Stimulated activated CD4-positive, alpha-beta T cell treated with anti-CD3 and anti-CD28 coated beads, TNF-alpha, amount 100 ng/mL, for 1 hour (primary cell): ENCODE measurements at places on chromosomes 5 and 9.

DNA sequence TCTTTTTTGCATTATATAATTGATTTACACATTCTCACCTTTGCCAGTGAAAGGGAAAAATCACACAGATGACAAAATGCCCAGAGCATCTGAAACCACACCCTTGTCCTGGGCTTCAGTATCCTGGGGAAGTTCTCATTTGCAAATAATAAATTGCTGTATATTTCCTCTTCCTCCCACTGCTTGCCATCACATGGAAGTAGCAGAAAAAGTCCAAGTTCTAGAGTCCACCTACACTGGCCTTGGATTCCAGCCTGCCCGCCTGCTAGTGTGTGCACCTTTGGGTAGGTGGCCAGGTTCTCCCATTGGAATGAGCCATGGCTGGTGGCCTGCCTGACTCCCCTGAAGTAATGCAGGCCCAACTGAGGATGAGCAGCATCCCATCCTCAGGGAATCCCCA lies 149.4 kb downstream of the GADD45G start:
- no peak for DNase-seq

DNA sequence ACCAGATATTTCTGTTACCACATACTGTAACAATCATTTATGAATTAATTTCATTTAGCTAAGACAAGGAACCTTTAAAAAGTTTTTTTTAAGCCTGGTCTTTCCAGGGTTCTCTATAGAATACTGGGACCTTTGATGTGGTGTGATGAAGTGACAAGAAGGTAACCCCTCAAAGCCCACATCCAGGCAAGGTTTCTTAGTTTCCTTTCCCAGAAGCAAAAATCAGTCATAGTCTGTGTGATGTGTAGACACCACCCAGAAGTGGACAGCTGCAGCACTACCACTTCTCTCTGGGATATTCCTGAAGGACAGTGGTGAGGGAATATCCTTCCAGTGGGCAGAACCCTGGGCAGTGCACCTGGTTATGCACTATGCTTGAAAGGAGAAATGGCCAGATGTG lies 115.6 kb downstream of the TTC39B start:
- no peak for DNase-seq

- no peak for DNase-seq
Measured at GRCh38 chr9:114161513-114161912, 6.2 kb downstream of the COL27A1 start.

DNA sequence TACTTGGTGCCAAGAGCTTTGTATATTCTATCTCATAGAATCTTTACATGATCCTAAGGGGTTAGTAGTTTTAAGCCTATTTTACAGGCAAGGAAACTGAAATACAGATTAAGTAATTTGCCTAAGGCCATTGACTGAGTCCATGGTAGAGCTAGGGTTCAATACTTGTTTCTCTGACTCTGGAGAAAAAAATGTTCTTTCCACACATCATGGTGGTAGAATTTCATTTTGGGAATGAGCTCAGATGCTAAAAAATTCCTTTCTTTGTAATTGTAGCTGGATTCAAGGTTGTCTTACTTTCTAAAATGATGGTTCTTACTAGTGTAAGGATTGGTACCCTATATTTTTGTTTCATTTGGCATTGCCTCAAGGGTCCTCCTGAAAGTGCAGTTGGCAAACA lies 86.0 kb downstream of the ANKRD55 start:
- no peak for DNase-seq

DNA sequence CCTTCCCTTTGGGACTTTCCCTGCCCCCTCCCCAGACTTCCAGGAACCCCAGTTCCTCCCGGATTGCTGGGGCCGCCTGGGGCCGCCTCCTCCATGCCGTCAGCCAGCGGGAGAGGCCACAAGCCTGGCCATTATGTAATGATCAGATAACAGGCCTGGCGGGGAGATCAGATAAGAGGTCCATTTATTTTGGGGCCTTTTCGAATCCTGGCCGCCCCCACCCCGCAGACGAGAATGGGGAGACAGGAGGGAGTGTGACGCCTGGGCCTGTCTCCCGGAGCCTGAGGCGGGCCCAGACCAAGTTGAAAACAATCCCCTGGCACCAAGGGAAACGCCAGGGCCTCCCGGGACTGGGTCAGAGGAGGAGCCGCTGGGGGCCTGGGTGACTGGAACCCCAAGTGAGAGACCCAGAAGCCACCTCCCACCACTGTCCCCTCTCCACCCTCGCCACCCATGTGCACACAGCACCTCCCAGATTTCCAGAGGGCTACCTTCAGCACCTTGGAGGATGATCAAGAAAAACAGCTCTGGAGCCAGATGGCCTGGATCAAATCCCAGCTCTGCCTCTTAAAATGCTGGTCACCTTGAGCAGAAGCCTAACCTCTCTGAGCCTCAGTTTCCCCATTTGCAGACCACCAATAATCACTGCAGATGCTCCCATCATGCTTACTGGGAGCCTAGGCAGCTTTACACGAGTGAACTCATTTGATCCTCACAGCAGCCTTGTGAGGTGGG lies 7.8 kb downstream of the ENG start:
- DNase-seq: no peak

- no peak for DNase-seq
Measured at GRCh38 chr5:157671592-157672330, 428 bp downstream of the C5orf52 start.

- no peak for DNase-seq
Measured at GRCh38 chr5:138677782-138678181, 75.4 kb upstream of the CTNNA1 start.

DNA sequence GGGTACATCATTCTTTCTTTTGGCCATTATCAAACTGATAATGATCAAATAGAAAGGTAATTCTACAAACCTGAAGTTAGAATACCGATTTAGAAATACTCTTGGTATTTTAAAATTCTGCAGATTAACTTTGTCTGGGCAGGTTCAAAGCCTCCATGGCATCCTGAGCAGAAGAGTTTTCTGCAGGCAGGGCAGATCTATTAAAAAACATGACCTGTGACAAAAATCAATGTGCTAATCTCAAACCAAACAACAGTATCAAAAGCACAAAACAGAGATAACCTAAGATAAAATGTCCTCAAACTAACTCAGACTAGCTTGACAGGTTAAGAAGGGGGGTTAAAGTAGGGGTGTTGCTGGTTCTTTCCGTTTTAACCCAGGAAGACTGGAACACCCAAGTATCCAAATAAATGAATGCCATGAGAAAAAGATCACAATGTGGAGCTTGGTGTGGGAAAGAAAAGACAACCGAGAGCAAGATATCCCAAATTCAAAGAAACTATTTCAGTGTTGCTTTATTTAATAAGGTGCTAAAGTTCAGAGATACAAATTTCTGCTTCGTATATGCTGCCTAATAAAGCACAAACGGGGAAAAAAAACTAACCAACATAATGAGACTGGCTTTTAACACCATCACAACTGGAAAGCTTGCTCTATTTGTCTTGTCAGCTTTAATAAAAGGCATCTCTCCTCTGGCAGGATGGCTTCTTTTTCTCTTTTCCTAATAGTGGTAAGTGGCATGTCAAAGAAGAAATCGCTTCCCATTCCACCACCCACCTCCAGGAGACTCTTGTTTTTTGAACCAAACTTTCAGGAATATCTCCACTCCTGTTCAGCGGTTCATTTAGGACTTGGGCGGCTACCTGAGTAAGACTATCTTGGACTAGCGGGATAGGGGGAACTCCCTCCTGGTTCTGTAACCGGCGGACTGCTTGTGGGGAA lies 2.3 kb downstream of the EFNA5 start:
- DNase-seq: no peak

- DNase-seq: no peak
Measured at GRCh38 chr5:130168211-130168610, 263.9 kb downstream of the CHSY3 start.

DNA sequence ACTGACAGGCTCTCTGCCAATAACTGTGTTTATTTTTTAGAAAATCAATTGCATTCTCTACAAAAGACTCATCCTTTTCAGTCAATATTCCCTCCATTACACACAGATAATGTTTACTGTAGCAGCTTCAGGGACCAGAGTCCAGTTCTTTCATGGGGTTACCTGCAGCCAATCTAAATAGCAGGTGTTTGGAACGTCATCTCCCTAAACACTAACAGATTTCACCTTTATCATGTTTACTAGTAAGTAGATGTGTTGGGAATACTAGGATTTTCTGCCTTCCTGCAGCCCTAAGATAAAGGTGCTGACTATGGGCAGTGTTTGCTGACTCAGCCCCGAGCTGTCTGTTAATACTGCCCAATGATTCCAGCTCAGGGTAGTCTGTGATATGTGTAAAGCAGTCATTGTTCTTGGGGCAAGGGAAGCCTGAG lies 447.0 kb downstream of the KIF4B start:
- DNase-seq: no peak

DNA sequence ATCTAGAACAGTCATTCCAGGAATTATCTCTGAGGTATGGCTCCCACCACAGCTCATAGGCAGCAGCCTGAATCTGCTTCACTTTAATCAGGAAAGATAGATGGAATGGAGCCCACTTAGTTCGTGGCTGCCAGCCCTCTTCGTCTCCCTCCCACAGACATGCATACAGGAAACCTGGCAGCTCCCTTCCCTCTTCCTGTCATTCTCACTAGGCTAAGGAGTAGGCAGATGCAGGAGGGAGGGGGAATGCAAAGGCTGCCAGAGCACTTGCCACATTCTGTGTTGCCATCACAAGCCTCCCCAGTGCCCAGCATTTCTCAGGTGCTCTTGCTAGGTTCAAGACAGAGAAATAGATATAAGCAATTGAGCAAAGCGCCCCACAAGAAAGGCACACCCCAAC lies 378.9 kb downstream of the ELAVL2 start:
- DNase-seq: no peak

GRCh38 chr5:90645024-90645610 lies 86.5 kb downstream of the ADGRV1 start:
- DNase-seq: no peak

GRCh38 chr9:30970186-30970585 lies 1414.3 kb upstream of the ACO1 start:
- no peak for DNase-seq

DNA sequence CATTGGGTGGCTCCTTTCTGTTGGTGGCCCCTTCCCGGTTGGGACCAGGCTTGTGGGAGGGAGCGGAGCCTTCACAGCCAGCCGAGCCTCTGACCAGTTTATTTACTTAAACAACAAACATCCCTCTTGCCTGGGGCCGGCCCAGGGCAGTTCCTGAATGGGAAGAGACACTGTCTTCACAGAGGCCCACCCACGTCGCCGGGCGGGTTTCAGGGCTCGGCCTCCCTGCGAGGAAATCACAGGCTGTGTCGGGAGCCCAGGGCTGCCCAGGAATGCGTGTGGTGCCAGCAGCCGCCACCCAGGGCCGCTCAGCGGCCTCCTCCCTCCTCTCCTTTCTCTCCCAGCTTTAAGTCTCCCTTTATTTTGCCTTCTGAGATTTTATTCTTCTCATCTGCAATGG lies 132.5 kb downstream of the HSD17B3 start:
- DNase-seq: no peak

- DNase-seq: no peak
Measured at GRCh38 chr9:2158766-2159430, 143.8 kb downstream of the SMARCA2 start.

DNA sequence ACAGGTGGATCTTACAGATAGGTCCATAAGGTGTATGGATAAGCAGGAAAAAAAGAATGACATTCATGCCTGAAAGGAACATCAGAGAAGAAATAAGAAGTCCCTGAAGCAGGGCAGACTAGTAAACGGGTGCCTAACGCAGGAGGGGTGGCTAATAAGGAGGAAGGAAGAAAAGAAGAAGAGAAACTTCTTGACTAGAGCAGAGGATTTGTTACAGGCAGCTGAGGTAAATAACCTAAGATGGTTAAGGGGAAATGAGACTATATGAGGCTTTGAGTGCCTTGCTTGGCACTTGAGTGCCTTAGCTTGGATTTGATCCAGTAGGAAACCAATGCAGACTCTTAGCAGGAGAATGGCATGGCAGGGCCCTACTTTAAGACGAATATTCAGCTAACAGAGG lies 313.5 kb upstream of the PDE4D start:
- DNase-seq: no peak

GRCh38 chr5:145887976-145888574 lies 15.3 kb upstream of the GRXCR2 start:
- DNase-seq: no peak

- no peak for DNase-seq
Measured at GRCh38 chr5:160442824-160443431, 21.3 kb downstream of the PTTG1 start.

GRCh38 chr5:154157483-154158378 lies 32.8 kb upstream of the GALNT10 start:
- no peak for DNase-seq

DNA sequence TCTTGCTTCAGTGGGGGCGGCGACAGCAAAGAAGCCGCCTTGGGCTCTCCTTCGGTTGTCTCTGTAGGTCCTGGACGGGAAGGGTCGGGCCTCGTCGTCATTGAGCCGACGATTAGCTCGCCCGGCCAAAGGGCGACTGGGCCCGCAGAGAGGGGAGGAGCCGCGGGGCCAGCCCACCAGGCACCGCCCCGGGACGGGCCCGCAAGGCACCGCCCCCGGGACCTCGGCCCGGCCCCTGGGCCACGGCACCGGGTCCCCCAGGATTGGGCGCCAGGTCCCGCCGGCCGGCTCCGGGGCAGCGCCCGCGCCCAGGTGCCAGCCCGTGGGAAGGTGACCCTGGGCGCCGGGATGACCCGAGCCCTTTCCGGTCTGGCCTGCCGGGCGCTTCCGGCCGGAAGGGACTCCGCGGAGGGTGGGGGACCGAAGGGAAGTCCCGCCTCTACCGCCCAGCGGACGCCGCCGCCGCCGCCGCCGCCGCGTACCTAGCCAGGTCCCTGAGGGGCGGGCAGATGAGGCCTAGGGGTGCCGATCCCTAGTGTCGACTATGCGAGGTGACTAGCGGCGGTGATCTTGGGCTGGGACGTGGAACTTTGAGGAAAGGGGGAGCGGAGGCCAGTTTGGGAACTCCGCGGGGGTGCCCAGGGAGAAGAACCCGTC lies at the start of the genes GBA2 and RGP1:
GBA2 (minus strand) TSS at position 371 of the 657 bp plus-strand sequence. CDS start 524 bp downstream, outside the sequence.
RGP1 (plus strand) TSS at position 430 of the 657 bp plus-strand sequence. CDS start 469 bp downstream, outside the sequence.
- peak; percentile 60 for DNase-seq

DNA sequence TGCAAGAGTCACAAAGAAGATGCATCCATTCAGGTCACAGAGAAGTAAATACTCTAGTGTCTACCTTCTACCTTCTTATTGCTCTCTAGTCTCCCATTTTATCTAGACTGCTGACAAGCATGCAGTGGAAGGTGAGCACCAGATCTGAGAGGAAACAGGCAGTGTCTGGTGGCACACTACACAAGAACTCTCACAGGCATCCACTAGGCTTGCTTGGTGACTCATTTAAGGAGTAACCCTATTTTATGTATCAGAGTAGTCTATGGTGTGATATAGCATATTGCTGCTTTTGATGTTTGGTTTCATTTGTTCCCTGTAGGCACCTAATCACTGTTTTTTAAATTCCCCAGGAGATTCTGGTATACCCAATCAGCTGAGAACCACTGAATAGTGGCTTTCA lies 1.6 kb upstream of the THBS4 start:
- DNase-seq: no peak

- no peak for DNase-seq
Measured at GRCh38 chr5:6279607-6280006, 98.7 kb downstream of the MED10 start.

DNA sequence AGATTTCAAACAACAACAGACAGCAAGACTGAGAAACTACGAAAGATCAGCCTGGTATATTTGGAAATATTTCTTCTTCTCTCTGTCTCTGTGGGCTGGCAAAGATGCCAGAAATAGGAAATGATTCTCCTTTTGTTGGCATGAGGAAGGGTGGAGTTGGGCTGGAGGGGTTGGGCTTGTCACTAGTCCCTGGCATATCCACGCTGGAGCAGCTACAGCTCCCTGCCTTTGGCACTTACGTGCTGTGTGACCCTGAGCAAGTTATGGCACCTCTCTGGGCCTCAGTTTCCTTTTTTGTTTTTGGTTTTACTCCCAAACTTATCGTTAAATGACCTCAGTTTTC lies 354 bp upstream of the KCNMB1 start:
- DNase-seq: no peak
